Natural killer cell treated with Interleukin-12 subunit alpha and Interleukin-12 subunit beta and Interleukin-15 and Interleukin-18, amount 100 ng/mL, for 72 hours (primary cell): ENCODE measurements at places on chromosomes 2 and 18. TPM values are rescaled to one million over a fixed set of nuclear protein-coding genes. Genes with fewer than 3 reads are reported as not detected.
A peak's percentile ranks its signal among the peaks of the same experiment; 100 is the strongest.

CHAC2 gene
- 10.6 TPM for total RNA-seq

PRKAG3 gene
- not detected for total RNA-seq

GATA6 gene
- total RNA-seq, result not detected

GRCh38 chr18:26470011-26470637 lies 78.2 kb downstream of the KCTD1 start:
- DNase-seq, result no peak
- no peak overlapping the region for H3K27ac ChIP-seq
- H3K4me1 ChIP-seq, result no peaks in the 10 kb centered on the region
- H3K4me3 ChIP-seq, result no peak overlapping the region

GRCh38 chr18:23887493-23887892 lies 127.1 kb upstream of the TTC39C start:
- H3K4me3 ChIP-seq, result no peak overlapping the region
- H3K27me3 ChIP-seq, result no peaks in the 10 kb centered on the region
- no peak overlapping the region for H3K27ac ChIP-seq
- peaks cover 19% of the 10 kb centered on the region for H3K4me1 ChIP-seq

- no peak overlapping the region for H3K4me3 ChIP-seq
- peaks cover 24% of the 10 kb centered on the region for H3K27me3 ChIP-seq
- no peak for DNase-seq
- no peak overlapping the region for H3K27ac ChIP-seq
These were observed 28.8 kb upstream of the TMEM18 start for GRCh38 chr2:705971-706511.

DNA sequence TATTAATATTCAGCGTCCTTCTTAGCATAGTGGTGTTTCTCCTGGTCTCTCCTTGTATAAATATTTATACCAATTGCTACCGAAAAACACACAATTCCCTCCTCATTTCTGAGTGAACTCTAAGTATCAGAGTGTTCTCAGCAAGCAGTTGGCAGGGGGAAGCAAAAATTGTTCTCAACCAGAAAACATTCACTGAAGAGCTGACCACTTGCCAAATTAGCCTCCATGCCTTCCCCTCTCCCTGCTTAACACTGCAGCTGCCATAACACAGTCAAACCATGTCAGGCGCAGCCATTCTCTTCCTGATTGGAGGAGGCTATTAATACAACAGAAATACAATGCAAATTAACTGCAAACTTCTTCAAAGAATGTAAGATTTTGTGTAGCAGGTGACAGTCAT lies 105.0 kb downstream of the COL6A3 start:
- no peak overlapping the region for H3K4me3 ChIP-seq
- H3K27me3 ChIP-seq, result peaks cover 22% of the 10 kb centered on the region
- H3K36me3 ChIP-seq, result no peaks in the 10 kb centered on the region
- H3K27ac ChIP-seq, result no peak overlapping the region
- no peak for DNase-seq

- no peaks in the 10 kb centered on the region for H3K36me3 ChIP-seq
- H3K4me3 ChIP-seq, result no peak overlapping the region
- H3K27me3 ChIP-seq, result no peaks in the 10 kb centered on the region
- H3K27ac ChIP-seq, result no peak overlapping the region
- no peak for DNase-seq
These were observed 8.4 kb downstream of the TMEM247 start for GRCh38 chr2:46487667-46488335.

DNA sequence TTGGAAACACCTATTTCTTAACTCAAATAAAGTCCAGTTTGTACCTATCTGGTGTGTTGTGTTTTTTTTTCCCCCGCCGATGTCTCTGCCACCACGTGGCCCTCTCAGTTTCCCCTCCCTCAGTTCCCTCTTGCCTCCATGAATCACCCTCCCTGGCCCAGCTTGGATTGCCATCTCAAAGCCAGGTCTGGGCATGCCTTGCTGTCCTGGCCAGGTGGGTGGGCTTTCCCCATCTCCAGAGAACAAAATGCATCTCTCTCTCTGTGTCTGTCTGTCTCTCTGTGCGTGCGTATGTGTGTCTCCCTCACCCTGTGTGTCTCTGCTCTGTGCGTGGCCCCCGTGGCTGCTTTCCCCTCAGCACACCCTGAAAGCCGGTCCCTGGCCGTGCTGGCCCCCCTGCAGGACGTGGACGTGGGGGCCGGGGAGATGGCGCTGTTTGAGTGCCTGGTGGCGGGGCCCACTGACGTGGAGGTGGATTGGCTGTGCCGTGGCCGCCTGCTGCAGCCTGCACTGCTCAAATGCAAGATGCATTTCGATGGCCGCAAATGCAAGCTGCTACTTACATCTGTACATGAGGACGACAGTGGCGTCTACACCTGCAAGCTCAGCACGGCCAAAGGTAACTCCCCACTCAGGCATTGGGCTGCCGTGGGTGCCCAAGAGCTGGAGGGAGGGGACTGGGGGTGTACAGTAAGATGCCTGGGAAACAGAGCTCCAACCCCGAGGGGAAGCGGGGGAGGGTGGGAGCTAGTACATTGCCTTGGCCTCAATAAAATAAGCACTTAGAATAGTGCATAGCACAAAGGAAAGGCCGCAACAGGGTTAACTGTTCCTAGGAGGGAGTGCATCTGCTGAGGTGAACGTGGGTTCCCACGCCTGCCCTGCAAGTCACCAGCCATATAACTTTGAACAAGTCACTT lies 31.6 kb upstream of the GMPPA start:
- no peaks in the 10 kb centered on the region for H3K4me1 ChIP-seq
- H3K4me3 ChIP-seq, result no peak overlapping the region
- H3K27ac ChIP-seq, result no peak overlapping the region
- DNase-seq, result no peak
- H3K27me3 ChIP-seq, result no peaks in the 10 kb centered on the region

DNA sequence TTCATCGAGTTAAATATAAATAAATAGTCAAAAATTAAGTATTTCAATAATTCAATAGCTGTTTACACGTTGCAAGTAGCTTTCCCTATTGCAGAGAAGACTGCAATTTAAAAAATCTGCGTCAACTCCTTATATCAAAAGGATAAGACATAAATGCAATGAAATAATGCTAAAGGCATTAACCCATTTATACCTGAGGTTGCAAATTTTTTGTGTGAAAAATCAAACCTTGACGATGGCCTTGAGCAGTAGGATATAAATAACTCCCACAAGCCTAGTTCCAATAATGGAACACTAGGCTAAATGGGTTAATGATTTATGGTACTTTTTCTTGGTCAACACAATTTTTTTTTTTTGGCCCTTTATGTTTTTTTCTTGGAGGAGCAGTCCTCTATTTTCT lies 76.4 kb upstream of the CDKL4 start:
- no peak overlapping the region for H3K4me3 ChIP-seq
- no peak overlapping the region for H3K27ac ChIP-seq
- H3K36me3 ChIP-seq, result no peaks in the 10 kb centered on the region
- H3K27me3 ChIP-seq, result no peaks in the 10 kb centered on the region
- DNase-seq, result no peak
- H3K4me1 ChIP-seq, result no peaks in the 10 kb centered on the region

GRCh38 chr2:240207661-240208060 lies 67.2 kb upstream of the OTOS start:
- peaks cover 6% of the 10 kb centered on the region for H3K36me3 ChIP-seq
- H3K27ac ChIP-seq, result no peak overlapping the region
- peaks cover 8% of the 10 kb centered on the region for H3K27me3 ChIP-seq
- H3K4me3 ChIP-seq, result no peak overlapping the region

- no peaks in the 10 kb centered on the region for H3K27me3 ChIP-seq
- H3K4me1 ChIP-seq, result no peaks in the 10 kb centered on the region
- H3K36me3 ChIP-seq, result no peaks in the 10 kb centered on the region
- H3K4me3 ChIP-seq, result no peak overlapping the region
- no peak overlapping the region for H3K27ac ChIP-seq
- no peak for DNase-seq
These were observed 279.5 kb downstream of the AGAP1 start for GRCh38 chr2:235773188-235773928.

FBXO48 gene
- total RNA-seq, result 1.8 TPM

SP140L gene
- 54.0 TPM for total RNA-seq

- no peaks in the 10 kb centered on the region for H3K4me1 ChIP-seq
- no peak for DNase-seq
- no peaks in the 10 kb centered on the region for H3K36me3 ChIP-seq
- H3K27me3 ChIP-seq, result no peaks in the 10 kb centered on the region
- H3K4me3 ChIP-seq, result no peak overlapping the region
- no peak overlapping the region for H3K27ac ChIP-seq
These were observed 328.9 kb upstream of the CHAC2 start for GRCh38 chr2:53438692-53439091.

GRCh38 chr18:72840109-72840508 lies 27.7 kb downstream of the NETO1 start:
- no peaks in the 10 kb centered on the region for H3K4me1 ChIP-seq
- H3K36me3 ChIP-seq, result no peaks in the 10 kb centered on the region
- DNase-seq, result no peak
- H3K27me3 ChIP-seq, result no peaks in the 10 kb centered on the region
- no peak overlapping the region for H3K4me3 ChIP-seq
- no peak overlapping the region for H3K27ac ChIP-seq

GRCh38 chr2:217903859-217904613 lies 98.8 kb downstream of the TNS1 start:
- no peaks in the 10 kb centered on the region for H3K36me3 ChIP-seq
- H3K27me3 ChIP-seq, result peaks cover 19% of the 10 kb centered on the region
- peak overlapping the region; percentile 16 for H3K27ac ChIP-seq
- peaks cover 6% of the 10 kb centered on the region for H3K4me1 ChIP-seq
